ENCODE measurements at places on chromosomes 12 and 14.

DNA sequence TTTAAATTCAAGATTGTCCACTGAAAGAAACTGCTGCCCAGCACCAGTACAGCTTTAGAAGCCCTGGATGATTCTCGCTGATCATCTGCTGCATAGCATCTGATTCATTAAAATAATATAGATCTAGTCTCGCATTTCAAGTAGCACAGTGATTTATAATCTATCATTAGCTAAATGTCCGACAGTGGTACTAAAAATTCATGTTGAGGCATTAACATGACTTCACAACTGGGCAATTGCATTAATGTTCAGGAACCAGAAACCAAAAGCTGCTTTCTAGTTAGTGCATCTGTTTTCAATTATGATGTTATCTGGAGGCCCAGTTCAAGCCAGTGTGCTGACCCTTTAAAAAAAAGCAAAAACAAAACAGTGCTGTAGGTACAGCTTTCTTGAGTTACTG is 1987.2 kb upstream of the SEL1L start:
- no peak for DNase-seq

- peak; percentile 86 for DNase-seq
Measured at GRCh38 chr12:12376646-12377448, 20.0 kb downstream of the BORCS5 start.

DNA sequence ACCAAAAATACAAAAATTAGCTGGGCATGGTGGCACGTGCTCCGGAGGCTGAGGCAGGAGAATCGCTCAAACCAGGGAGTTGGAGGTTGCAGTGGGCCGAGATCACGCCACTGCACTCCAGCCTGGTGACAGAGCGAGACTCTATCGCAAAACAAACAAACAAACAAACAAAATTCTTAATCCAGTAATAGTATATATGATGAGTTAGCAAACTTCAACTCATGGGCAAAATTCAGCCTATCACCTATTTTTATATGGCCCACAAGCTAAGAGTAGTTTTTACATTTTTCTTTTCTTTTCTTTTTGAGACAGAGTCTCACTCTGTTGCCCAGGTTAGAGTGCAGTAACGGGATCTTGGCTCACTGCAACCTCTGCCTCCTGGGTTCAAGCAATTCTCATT is 14.9 kb downstream of the ATF7 start:
- DNase-seq, result no peak

DNA sequence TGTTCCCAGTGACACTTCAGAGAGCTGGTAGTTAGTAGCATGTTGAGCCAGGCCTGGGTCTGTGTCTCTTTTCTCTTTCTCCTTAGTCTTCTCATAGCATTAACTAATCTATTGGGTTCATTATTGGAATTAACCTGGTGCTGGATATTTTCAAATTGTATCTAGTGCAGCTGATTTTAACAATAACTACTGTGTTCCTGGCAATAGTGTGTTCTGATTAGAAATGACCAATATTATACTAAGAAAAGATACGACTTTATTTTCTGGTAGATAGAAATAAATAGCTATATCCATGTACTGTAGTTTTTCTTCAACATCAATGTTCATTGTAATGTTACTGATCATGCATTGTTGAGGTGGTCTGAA is 3.0 kb downstream of the FOS start:
- no peak for DNase-seq

GRCh38 chr14:61752626-61753025 is 9.6 kb upstream of the SNAPC1 start:
- DNase-seq, result no peak

- no peak for DNase-seq
Measured at GRCh38 chr12:12209043-12209442, 57.8 kb downstream of the LRP6 start.

DNA sequence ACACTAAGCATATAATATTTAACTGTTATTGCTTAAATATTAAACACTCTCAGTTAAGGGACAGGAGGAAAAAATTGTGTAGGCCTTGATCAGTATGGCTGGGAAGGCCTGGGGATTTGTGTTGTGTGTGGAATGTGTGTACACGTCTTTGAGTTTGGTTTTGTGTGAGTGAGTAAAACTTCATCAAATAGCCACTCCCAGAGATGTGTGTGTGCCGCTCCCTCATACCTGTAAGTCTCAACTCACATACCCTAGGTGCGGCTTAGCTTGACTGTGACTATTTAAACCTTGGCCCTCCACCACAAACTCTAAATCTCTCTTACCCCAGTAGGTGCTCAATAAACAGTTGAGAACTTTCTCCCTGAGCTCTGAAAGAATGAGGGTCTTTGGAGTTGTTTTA is 64.3 kb downstream of the FLRT2 start:
- DNase-seq, result no peak

- DNase-seq, result no peak
Measured at GRCh38 chr12:120902846-120903411, 1.2 kb downstream of the SPPL3 start.

DNA sequence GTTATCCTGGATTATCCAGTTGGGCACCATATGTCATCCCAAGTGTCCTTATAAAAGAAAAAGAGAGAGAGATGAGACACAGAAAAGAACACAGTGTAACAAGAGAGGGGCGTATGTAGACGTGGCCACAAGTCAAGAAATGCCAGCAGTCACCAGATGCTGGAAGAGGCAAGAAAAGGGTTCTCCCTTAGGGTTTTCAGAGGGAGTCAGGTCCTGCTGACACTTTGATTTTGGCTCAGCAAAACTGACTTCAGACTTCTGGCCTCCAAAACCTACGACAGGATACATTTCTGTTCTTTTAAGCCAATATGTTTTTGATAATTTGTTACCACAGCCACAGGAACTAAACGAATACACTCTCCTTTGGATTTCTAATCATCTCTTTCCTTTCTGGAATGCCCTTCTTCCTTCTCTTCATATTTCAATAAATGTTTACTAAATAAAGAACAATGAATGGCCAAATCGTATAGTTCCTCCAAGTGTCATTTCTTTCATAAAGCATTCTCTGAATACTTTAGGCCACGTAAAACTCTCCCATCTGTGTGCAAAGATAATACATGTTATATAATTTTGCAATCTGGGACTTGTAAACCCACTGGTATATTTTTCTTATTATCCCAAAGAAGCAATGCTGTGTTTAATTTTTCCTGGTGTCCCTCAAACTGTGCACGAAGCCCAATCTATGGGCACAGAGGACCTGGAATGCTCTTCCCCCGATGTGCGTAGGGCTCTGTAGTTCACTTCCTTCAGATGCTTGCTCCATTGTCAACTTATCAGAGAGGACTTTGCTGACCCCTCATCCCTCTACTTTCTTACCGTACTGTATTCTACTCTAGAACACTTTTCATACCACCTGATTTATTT is 303.6 kb downstream of the CEP128 start:
- no peak for DNase-seq

DNA sequence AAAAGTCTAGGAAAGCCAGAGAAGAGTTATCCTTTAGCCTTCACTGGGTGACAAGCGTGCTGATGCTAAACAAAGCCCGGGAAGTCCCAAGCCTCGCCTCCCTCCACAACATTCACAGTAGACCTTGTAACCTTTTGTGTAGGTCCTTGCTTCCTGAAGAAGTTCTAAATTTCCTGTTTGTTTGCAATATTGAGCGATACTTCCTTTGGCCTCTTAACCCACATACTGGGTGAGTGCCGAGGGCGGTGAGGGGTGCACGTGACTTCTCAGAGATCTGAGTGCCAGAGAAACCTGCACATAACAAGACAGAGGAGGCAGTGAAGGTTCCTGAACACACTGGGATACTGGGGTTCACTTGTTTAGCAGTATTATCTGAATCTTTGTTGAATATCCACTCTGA is 134.3 kb downstream of the PLXNC1 start:
- DNase-seq, result no peak

DNA sequence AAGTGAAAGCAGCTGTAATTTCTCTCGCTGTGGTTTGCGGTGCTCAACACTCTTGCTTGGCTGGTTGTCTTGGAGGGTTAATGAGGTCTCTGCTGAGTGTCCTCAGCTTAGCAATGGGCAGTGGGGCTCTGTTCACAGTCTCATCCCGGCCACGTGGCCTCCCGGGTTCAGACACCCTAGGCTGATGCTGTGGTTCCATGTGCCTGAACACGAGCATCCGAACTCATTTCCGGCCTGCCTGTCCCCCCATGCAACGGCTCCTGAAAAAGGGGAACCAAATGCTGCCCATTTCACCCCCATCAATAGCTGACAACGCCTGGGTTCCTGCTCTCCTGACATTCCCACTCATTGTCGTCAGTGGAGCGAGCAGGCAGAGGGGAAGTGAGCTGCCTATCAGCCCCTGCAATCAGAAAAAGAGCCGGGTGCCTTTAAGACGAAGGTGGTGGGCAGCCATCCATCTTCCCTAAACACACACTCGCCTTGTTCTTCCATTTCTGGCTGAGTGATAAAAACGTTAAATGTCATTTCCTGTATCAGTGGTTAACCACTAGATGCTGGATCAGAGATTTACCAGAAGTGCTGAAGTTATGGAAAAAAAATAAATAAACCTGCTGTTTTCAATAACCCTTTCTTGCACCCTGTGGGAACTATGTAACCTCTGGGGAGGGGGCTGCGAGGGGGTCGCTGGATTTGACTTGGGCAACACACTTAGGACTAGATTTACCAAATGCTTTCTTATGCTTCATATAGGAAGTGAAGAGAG is 60.3 kb upstream of the BCL2L14 start:
- DNase-seq, result peak; percentile 69

DNA sequence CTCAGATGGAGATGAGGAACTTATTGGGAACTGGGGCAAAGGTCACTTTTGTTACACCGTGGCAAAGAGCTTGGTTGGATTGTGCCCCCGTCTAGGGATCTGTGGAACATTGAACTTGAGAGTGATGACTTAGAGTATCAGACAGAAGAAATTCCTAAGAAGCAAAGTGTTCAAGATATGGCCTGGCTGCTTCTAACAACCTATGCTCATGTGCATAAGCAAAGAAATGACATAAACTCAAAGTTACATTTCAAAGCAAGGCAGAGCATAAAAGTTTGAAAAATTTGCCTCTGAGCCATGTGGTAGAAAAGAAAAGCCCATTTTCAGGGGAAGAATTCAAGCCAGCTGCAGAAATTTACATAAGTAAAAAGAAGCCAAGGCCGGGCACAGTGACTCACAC is 21.5 kb upstream of the RAP1B start:
- DNase-seq, result no peak

Measured in globus pallidus (tissue), 1 donor.